ENCODE measurements at places on chromosomes 6 and 20.

DNA sequence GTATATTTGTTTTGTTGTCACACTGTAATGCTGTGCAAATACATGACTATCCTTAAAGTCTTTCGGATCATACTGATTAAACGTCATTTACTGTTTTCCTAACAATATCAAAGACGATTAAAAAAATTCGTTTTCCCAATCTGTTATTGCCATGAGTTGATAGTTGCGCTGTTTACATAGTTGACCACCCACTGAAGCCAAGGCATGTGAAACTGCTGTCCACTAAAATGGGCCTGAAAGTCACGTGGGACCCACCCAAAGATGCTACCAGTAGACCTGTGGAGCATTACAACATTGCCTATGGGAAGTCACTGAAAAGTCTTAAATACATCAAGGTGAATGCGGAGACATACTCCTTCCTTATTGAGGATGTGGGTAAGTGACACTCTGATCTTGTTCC lies 28.1 kb downstream of the FNDC1 start:
- DNase-seq: no peak

DNA sequence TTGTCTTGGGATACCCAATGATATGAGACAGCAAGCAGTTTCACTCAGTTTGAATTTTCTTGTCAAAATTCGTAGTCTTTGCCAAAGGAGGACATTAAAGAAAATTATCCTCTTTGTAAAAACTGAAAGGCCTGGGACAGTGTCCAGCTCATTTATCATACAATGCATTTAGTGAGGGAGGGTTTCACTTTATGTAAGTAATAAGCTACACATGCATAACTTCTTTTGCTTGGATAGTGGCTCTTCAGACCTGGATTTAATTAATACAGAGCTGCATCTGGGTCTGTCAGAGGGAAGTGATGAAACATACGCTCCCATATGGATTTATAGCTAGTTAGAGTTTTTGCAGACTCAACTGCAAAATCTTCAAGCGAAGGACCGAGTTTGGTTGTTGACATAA lies 175.6 kb downstream of the PHACTR1 start:
- no peak for DNase-seq

DNA sequence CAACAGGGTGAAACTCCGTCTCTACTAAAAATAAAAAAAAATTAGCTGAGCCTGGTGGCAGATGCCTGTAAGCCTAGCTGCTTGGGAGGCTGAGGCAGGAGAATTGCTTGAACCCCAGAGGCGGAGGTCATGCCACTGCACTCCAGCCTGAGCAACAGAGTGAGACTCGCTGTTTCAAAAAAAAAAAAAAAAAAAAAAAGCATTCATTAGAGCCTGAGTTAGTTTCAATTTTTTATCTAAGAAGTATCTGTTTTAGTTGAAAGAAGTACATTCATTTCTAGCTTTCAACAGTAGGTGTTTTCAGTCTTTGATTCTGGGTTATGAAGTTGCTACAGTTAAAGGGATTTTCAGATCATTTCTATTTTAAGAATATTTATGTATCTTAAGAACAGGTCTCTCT lies 42.2 kb downstream of the ZNF292 start:
- no peak for DNase-seq

DNA sequence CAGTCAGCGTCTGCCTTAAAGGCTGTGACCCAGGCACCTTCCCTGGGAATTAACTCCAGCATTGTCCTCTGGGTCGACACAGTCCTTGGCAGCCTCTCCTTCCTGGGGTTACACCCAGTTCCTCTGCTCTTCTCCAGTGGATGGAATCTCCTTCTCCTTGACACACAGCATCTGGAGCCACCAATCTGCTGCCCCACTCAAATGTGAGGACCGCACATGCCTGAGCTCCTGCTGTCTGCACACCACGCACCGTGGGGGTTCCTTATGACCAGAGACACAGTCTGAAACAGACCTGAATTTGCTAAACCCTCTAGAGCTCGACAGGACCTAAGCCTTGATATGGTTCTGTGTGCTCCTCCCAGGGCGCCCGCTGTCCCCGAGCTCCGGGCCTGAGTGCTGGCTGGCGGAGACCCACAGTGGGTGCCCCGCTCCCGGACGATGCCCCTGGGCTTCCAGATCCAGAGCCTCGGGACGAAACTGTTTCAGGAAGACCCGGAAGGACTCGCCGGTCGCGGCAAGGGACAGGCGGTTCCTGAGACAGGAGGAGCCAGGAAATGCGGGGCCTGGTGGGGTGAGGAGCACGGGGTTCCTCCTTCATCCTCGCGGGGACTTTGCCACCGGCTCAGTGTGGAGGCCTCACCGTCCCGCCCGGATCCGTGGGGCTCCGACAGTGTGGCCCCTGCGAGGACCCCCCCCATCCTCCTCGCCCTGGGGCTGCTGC lies 2.5 kb upstream of the RAET1G start:
- DNase-seq: no peak

GRCh38 chr20:19826179-19826914 lies 68.3 kb downstream of the RIN2 start:
- DNase-seq: no peak

DNA sequence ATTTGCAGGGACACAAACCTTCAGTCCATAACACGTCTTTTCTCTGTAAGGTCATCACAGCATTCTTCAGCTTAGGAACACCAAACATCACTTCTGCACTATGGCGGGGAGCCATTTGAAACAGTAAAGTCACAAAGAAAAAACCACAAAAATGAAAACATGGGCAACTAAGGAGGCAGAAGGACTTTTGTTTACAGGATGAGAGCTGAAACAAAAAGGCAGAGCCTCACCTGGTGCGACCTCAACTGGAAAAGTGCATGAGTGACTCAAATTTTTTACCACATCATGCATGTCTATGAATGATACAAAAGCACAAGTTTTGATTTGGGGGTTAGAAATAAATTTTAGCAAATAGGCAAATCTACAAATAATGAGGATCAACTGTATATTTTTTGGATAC lies 68.2 kb upstream of the TNFAIP3 start:
- DNase-seq: no peak

GRCh38 chr6:132410830-132411229 lies 9.6 kb upstream of the MOXD1 start:
- DNase-seq: no peak

DNA sequence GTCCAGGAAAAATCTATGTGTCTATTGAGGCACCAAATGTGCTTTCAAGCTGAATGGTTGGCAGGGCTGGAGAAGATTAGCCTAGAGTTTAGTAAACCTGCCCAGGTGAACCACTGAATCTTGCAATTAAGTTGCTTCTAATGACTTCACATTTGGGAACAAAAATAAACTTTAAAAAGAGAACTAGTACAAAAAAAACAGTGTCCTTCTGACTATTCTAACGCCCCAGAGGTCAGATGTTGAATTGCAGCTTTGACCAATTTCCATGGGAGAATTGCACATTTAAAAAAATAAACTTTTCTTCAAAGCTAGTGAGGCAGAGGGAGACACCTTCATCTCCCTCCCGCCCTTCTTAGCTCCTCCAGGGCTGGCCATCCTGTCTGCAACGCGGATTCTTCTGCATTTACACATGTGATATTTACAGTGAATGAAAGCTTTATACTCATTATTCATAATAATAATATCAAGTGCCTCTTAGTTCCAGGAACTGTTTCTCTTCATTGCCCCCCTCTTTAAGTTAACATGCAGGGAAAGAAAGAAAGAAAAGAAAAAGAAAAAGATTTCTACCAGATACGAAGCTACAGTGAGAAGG lies 270.2 kb downstream of the SMOC2 start:
- DNase-seq: no peak

GRCh38 chr6:30129265-30130178 lies 6.4 kb upstream of the TRIM40 start:
- DNase-seq: no peak

- no peak for DNase-seq
Observed at GRCh38 chr6:102749210-102749971, 1355.9 kb downstream of the GRIK2 start.

GRCh38 chr20:41367393-41367695 lies 726 bp upstream of the EMILIN3 start:
- no peak for DNase-seq

GRCh38 chr6:5634525-5634924 lies 372.2 kb downstream of the NRN1 start:
- no peak for DNase-seq

DNA sequence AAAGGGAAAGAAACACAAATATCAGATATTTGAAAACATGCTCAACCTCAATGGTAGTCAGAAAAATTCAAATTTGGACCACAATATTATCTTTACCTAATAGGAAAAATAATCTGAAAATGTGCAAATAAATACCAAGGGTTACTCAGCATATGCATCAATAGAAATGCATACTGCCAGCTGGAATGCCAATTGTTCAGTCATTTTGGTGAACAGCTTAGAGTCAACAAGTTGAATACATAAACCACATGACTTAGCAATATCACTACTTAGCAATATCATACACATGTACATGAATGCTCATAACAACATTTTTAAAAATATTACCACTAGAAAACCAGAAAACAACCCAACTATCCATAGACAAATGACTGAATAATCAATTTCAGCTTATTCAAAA lies 212.7 kb downstream of the PTPRK start:
- DNase-seq: no peak

DNA sequence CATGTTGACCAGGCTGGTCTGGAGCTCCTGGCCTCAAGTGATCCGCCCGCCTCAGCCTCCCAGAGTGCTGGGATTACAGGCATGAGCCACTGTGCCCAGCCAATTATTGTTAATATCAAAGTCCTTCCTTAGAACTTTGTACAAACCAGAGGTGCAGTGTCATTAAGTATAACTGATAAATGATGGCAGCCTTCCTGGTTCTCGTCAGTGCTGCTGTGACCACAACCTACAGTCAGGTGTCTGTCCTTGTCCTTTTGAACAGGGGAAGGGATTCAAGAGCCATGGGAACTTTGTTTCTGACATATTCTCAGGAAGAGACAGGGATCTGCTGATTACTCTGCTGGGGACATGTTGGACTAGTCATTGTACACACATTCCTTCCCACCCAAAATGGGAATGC lies 103.2 kb upstream of the TIAM2 start:
- DNase-seq: no peak

- no peak for DNase-seq
Observed at GRCh38 chr6:9496837-9497236, 918.0 kb downstream of the TFAP2A start.

DNA sequence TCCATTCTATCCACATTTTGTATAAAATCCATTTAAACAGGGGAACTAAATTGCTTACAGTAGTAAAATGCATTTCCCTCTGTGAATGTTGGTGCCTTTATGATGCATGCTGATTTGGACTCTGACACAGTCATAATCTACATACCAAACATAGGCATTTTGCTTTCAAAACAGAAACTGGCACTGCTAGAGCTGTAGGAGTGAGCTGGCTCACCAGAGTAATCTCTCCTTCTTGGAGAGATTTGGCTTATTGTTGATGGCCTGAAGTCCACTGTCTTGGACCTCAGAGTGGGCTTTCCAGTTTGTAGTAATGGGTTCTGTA lies 363.2 kb upstream of the FLRT3 start:
- DNase-seq: no peak

DNA sequence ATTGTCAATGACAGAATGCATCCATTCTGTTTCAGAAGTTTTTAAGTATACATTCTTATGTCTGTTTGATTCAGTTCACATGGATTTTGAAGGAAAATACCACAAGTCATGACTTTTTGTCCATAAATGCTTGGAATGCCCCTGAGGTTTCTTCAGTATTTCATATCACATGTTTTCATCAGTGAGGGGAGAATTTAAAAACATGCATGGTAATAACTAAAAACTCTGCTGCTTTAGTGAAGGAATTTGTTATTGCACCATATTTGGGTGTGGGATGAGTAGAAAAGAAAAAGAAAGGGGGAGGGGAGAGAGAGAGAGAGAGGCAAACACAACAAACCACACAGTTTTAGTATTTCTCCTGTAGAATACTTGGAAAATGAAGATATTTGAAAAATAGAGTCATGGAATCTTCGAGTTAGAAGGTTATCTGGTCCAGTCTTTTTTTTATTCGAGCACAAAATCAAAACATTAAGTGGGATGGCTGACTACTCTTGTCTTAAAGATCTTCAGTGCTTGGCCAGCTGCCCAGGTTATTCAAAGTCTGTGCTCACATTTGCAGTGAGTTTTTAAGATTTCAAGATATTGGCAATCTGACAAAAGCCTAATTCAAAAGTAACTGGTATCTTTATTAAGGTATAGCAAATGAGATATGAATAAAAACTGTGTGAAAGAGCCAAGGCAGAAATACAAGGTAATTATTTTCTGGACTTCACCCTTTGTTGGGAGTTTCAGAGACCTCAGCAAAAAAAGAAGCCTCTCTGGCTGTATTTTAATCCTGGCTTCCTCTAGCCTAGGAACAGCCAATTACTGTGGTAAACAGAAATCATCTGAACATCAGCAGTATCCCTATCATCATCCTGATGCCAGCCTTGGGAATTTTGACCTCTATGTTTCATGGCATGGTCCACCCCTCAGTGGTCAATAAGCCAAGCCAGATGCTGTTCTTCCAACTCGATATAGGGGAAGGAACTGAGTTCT lies 687.9 kb upstream of the CITED2 start:
- no peak for DNase-seq

GRCh38 chr6:124901084-124901483 lies 61.2 kb upstream of the RNF217 start:
- no peak for DNase-seq

DNA sequence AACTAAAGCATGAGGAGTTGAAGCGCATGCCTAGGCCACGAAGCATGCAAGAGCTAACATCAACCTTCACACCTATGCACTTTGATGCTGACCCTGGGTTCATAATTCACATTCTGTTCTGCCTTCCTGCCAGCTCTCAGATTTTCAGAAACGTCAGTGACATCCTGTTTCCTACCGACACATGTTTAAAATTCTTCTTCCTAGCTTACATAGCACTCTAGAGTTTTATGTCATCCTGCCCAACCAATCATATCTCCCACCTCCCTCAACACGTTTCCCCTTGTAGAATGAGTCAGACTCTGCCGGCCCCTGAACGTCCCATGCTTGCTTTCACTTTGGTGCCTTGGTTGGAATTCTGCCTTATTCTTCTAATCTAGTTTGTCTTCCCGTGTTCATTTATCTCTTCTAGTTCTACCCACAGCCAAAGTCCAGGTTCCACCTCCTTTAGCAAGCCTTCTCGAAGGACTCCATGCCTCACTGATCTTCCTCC lies 97.2 kb upstream of the MAP7 start:
- no peak for DNase-seq

GRCh38 chr6:13472976-13473767 lies 14.2 kb downstream of the GFOD1 start:
- DNase-seq: no peak

GRCh38 chr20:22861231-22861980 lies 173.7 kb upstream of the SSTR4 start:
- no peak for DNase-seq

DNA sequence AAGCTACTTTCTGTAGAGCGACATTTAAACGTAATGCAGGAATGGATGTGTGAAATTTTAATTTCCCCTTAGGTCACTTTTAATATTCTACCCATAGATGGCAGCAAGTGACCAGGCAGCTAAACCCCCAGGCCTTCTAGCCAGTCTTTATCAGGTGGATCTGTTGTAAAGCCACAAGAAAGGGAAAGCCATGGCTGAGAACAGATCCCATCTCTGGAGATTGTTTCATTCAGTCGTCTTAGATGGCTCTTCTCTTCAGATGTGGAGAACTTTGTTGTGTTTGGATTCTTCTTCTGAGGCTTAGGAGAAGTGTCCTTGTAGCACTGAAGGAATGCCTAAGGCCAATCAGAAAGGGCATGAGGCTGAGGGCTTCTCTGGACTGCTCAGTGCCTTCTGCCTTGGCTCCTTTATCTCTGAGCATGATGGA lies 15.8 kb upstream of the RNF182 start:
- no peak for DNase-seq

GRCh38 chr6:104958178-104959025 lies 1.5 kb downstream of the LIN28B start:
- DNase-seq: no peak

Measured in stimulated activated CD8-positive, alpha-beta memory T cell treated with anti-CD3 and anti-CD28 coated beads, Interleukin-12 subunit alpha, Interleukin-12 subunit beta, amount 100 ng/mL, for 1 hour (primary cell).